Activated CD4-positive, CD25-positive, alpha-beta regulatory T cell treated with anti-CD3 and anti-CD28 coated beads, Interleukin-2, amount 50 U/mL, for 16 hours (primary cell): ENCODE measurements at places on chromosomes 3 and 15.

DNA sequence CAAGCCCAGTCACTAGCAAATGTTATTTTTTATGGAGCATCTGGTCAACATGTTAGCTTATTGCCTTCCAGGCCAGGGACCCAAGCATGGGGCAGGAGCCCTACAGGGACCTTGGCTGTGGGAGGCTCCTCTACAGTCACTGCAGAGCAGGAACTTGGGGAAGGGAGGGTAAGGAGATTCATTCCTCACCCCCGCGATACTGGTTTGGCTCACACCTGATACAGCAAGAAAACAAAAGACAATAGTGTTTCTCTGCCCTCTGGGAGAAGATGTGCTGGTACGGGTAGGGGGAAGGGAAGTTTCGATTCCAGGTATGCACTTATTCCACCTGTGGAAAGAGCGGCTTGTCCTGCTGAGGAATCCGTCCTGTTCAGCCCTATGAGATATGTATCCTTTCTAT lies 77.6 kb downstream of the SLC12A8 start:
- DNase-seq, result no peak

DNA sequence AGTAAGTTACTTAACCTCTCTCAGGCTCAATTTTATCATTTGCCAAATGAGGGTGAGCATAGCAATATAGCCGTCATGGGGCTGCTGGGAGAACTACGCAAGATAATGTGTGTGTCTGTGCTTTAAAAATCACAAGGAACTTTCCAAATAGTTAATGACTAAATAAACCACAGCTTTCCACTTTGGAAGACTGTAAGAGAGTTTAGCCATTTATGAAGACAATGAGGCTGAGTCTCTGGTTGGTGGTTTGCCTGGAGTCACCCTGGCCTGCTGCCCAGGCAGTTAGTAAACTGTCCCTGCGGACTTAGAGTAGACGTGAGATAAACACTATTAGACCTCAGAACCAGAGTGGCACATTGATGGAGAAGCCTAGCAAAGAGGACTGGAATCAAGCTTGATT lies 357.7 kb downstream of the CLSTN2 start:
- DNase-seq, result no peak

DNA sequence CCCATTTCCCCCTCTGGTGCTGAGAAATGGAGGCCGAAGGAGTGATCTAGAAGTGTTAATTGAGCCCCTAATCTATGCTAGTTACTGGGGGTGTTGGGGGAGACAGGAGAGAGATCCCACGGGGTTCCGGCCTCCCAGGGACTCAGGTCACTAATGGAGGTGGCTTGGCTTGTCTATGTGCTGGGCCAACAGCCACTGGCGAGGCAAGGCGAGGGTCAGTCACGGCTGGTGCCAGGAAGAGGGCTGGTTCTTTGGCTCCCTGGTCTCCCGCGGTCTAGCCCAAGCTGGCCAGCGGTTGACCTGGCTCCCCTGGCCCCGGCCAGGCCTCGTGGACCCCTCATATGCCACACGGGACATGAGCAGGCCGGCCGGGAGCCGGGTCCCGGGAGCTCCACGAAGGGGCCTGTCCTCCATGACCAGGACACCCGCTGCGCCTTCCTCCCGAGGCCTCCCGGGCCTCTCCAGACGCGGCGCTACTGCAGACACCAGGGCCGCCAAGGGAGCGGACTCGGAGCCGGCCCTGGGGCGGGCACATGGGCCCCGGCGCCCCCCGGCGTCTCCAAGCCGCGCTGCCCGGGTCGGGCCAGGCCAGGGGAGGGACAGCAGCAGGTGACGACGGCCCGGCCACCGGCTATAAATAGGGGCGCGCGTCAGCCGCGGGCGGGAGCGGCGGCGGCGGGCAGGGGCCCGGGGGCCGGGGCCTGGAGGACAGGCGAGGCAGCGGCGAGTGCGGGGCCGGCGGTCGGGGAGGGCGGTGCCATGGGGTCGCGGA lies at the start of gene ALPK3:
Gene ALPK3, plus strand, starts transcription at position 663 of the 772 bp plus-strand sequence. Its CDS starts 97 bp downstream, at position 760.
- no peak for DNase-seq

- DNase-seq, result no peak
Measured at GRCh38 chr3:138881233-138881632, 46.5 kb upstream of the PIK3CB start.

DNA sequence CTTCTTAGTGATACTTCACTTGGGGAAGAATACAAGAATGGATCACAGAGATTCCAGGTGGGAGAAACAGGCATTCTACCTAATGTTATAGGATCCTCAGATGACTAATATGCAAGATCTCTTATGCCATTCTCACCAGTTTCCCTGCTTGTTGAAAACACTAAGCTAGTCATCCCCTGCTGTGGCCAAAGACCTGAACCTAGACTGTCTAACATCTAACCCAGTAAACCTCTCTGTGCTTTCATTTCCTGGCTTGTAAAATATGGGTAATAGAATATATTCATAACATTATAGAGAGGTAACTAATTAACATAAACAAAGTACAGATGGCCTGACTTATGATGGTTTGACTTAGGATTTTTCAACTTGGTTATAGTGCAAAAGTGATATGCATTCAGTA lies 776.3 kb downstream of the TUSC7 start:
- DNase-seq, result no peak

- DNase-seq, result no peak
Measured at GRCh38 chr15:51496246-51496645, 126.3 kb downstream of the DMXL2 start.

DNA sequence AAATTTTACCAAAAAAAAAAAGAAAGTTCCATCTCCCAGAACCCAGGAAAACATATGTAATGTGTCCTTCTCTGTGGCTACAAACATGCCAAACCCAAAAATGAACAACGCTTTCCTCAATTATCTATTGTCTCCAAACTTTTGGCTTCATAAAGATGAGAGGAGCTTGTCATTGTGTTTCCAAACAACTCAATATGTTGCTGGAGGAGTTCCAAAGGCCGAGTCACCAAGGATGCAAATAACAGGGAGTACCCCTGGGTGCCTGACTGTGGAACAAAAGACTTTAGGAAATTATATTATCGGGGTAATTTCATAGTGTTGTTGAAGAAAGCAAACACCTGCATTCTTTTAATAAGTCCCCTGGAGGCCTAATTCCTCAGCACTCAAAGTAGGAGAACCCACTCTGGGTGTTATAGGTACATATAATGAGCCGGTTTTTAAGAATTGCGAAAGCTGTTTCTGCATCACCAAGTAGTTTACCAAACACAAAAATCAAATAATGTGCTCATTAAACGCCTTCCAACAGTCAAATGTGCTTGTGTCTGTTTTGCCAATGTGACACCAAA lies 206.3 kb upstream of the PRICKLE2 start:
- DNase-seq, result no peak

GRCh38 chr3:111352585-111352984 lies 189.4 kb upstream of the CD96 start:
- no peak for DNase-seq

DNA sequence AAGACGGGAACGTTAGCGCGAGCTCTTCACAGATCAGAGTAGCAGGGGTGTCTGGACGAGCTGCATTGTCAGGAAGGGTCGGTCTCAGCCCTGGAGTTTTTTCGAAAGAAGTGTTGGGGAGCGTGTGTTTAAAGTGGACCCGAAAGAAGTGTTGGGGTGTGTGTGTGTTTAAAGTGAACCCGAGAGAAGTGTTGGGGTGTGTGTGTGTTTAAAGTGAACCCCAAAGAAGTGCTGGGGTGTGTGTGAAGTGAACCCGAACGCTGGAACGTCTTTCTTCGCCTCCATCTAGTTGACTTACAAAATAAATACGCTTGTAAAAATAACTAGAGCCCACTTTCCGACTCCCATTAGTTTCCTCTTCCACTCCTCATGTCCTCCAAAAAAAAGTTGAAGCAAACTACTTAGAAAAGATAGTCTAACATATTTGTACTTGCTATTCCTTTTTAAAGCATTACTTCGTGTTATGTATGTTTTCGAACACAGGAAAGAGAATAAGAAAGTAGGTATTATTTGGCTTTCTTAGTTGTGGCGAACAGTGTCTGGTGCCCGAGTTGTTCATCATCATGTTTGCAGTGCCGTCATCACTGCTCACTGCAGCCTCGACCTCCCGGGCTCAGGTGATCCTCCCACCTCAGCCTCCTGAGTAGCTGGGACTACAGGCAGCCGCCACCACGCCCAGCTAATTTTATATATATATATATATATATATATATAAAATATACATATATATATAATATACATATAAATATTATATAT lies 1.0 kb downstream of the LRCH3 start:
- DNase-seq, result no peak

GRCh38 chr3:135078283-135078682 lies 283.2 kb downstream of the EPHB1 start:
- DNase-seq, result no peak

GRCh38 chr3:11128682-11129632 lies 25.3 kb upstream of the HRH1 start:
- no peak for DNase-seq

GRCh38 chr3:131535131-131535530 lies 32.4 kb upstream of the MRPL3 start:
- DNase-seq, result no peak

GRCh38 chr15:71627604-71628003 lies 182.8 kb upstream of the NR2E3 start:
- no peak for DNase-seq

- no peak for DNase-seq
Measured at GRCh38 chr3:195095704-195096036, 175.3 kb downstream of the XXYLT1 start.

DNA sequence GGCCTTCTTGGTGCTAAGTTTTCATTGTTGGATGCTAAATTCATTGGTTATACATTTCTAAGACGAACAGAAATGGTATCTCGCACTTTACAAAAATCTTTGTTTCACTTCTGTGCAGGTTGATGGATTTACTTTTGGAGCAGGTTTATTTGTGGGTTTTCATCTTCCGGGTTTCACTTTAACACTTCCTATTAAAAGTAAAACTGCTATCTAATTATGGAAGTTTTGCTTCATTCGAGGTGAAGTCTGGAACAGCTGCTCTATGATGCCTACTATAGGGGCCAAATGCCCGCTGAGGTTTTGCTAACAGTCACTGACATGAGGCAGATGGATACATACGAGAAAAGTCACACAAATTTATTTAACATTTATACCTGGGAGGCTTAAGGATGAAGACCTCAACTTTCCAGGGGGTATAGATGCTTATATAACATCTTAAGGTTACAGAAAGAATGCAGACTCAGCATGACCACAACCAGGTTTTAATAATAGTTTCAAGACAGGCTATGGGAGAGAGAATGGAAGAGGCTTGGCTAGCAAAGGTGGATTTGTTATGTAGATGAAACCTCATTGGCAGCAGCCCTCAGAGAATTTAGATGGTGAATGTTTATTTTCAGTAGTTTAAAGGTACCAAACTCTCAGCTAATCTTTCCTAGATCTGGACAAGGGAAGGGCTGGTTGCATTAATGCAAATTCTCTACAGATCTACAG lies 54.2 kb downstream of the OSTN start:
- DNase-seq, result no peak

DNA sequence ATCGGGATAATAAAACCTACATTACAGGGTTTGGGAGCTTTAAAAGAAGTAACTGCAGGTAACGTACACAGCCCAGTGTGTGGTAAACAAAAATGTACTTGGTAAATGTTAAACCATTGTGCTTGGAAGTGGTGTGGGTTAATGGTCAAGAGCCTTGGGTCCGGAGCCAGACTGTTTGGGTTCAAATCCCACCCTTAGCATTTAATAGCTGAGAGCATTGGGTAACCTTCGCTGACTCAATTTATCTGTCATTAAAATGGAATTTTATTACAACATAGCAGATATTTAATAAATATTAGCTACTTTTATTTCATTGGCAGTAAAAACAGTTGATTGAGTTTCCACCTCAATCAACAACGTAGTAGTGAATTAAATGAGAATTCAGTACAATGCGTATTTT lies 1.5 kb downstream of the FSTL1 start:
- DNase-seq, result no peak

- DNase-seq, result no peak
Measured at GRCh38 chr3:72440491-72440890, 407.8 kb downstream of the SHQ1 start.

- DNase-seq, result no peak
Measured at GRCh38 chr3:25338158-25338725, 89.8 kb upstream of the RARB start.

- no peak for DNase-seq
Measured at GRCh38 chr15:52714968-52715367, 35.8 kb upstream of the ATOSA start.

DNA sequence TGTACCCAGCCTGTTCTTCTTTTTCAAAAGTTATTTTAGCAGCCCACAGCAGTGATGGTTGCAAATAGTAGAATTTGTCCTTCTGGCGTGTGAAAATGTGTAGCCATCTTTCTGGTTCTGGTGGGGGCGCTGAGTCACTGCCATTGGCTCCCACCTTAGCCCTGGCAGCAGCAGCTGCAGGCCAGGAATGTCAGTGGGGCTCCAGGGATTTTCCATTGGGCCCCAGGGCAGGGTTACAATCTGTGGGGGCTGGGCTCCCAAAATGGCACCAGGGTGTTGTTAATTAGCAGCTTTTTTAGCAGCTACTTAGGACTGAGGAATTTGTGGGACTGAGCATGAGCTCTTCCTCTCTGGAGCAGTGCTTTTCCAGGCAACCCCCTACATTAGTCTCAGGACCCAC lies 38.9 kb downstream of the TOPAZ1 start:
- DNase-seq, result no peak

- DNase-seq, result no peak
Measured at GRCh38 chr3:67093305-67093704, 95.2 kb downstream of the KBTBD8 start.

DNA sequence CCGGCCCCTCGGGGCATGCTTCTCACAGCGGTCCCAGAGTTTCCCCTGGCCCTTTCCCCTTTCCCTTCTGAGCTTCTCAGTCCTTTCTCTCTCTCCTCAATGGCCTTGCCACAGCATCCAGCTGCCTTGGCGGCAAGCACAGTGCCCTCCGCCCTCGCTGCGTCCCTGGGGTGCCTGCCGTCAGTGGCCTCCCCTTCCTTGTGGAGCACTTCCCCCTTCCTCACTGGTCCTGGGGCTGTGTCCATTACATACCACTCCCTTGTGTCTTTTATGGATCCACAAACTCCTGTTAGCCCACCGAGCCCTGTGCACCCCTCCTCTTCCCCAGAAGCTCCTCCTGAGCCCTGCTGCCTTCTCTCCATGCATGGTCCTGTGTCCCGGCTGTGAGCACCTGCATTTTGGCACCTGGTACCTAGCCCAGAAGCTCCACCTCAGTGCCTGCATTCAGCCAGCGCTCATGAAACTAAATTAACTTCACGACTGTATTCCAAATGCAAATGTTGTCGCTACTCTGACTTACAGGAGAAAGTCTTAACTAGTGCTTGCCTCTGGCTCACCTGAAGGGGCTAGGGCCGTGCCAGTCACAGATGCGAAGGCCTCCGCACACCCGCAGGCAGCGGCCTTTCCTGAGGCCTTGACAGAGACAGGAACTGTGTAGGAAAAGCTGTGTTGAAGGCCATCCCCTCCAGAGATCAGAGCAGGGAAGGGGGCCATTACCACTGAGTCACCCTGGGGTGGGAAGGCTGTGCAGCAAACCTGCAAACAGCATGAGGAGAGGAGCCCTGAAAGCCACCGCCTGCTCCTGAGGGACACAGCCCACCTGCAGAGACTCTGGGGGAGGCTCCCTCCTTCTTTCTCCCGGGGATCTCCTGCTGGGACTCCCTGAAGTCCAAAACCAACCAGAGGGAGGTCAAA lies 19.1 kb upstream of the KLF13 start:
- DNase-seq, result no peak

GRCh38 chr3:185423178-185423577 lies 60.2 kb downstream of the MAP3K13 start:
- DNase-seq, result no peak

- no peak for DNase-seq
Measured at GRCh38 chr15:66959875-66960274, 105.5 kb upstream of the SMAD3 start.
